ENCODE measurements at places on chromosomes 7 and 10. TPM values are rescaled to one million over a fixed set of nuclear protein-coding genes. Genes with fewer than 3 reads are reported as not detected.

DNA sequence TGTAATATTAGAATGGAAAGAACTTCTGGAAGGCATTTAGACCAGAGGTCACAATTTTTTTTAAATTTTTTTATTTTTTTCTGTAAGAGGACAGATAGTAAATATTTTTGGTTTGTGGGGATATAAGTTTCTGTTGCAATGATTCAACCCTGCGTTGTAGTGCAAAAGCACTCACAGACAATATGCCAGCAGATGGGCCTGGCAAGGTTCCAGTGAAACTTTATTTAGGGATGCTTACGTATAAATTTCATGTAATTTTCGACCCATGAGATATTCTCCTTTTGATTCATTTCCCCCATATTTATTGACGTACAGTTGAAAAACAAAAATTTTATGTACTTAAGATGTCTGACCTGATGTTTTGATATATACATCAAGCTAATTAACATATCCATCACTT lies 72.8 kb upstream of the NMT2 start:
- no peak for DNase-seq

GRCh38 chr10:84534168-84534567 lies 205.8 kb downstream of the CCSER2 start:
- no peak for DNase-seq

GRCh38 chr7:30682212-30683083 lies at the start of gene CRHR2:
Gene CRHR2 (minus strand): TSS chr7:30682456. CDS start chr7:30682280, 176 bp downstream.
- DNase-seq = no peak

DNA sequence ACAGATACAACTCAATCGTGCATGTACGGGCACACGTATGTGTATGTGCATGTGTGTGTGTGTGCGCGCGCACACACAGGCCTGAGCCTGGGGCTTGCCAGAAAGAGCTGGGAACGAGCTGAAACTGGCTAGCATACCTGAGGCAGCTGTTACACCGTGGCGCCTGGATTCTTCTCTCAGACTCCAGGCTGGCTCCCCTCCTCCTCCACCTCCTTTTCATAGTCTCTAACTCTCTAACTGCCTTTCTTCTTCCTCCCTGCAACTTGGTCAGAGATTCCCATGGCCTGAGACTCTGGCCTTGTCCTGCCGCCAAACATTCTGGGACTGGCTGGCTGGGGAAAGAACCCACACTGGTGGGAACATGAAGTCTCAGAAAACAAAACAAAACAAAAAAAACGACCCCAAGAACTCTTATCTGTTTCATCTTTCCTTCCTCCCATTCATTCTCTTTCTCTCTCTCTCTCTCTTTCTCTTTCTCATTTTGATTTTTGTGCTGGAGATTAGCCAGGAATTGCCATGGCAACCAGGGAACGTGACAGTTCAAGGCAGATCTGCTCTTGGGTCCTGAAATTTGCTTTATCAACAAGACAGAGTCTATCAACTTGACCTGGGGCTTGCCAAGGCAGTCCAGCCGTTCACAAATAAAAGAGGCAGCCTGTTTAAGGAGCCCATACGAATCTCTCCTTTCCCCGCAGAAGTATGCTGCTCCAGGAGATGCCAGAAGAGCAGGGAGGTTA lies 76.8 kb upstream of the SEM1 start:
- DNase-seq = no peak

DNA sequence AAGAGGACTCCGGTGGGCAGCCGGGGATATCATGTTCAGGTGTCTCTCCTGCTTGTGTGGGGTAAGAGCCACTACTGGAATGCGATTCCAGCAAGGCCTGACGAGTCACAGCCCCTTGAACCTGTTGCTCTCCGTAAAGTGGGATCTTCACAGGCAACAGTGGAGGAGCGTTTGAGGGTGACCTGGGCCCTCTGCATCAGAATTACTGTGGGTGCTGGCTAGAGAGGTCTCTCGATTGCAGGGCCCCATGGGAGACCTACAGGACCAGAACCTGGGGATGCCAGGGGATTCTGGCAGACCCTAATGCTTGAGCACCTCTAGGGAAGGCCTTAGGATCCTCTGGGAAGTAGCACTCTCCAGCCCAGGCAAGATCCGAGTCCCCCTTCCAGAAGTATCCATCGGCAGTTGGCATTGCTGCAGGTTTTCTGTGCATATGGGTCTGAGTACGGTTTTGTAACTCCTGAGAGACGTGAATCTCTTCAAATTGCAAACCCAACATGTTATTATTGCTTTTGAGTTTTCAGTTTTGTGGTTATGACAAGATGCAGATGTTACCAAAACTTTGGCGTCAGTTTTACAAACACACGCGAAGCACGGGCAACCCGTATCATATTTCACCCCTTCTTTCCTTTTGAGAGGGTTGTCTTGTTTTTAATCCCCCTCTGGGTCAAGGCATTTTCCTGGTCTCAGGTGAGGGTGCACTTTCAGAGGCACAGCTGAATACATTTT lies 4.6 kb downstream of the MGMT start:
- no peak for DNase-seq

- DNase-seq = no peak
These were observed 19.8 kb downstream of the CDK1 start for GRCh38 chr10:60798031-60798430.

DNA sequence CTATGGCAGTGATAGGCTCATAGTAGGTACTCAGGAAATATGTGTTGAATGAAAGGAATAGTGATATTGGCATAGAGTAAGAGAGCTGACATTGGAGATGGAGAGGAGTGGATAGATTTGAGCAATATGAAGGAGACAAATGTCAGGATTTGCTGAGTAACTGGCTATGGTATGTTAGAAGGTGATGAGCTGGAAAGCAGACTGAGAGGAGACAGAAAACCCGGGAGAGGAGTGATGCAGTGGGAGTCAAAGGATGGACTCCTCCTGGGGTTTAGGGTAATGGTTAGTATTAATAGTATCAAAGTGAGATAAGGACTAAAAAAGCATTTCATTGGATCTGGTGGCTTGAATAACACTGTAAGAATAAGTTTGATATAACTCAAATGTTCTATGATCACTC lies 64.8 kb downstream of the CD36 start:
- no peak for DNase-seq

GRCh38 chr7:158424011-158424410 lies 163.6 kb downstream of the PTPRN2 start:
- DNase-seq = no peak

The ATOH7 gene
- total RNA-seq = not detected

DNA sequence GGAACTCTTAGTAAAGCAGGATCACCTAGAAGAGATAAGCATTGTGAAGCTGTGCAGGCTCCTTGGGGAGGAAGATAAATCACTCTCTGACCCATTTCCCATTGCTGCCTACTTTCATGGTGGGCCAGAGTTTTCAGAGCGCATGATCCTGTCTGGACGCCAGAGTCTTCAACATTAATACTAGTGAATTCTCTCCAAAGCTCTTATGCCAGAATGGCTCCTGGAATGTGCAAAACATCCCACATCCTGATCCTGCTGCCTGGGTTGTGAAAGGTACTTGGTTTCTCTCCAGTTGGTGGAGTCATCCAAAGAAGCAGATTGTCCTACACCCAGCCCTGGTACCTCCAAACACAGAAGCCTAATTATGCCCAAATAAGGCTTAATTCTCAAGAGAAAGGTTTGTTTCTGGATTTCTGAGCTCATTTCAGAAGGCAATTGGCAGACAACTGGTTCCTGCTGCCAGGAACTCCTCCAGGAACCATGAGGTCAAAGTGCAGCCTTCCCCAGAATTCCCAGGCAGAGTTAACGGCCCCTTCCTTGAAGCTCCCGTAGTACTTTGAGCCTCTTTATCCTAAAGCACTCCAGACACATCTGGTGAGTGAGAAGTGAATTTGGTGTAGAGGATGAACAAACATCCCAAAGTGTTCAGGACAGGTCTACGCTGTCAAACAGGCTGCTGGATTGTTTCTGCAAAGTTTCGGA lies 495.2 kb downstream of the PLXNA4 start:
- no peak for DNase-seq

- DNase-seq = no peak
These were observed 59.9 kb downstream of the TNRC18 start for GRCh38 chr7:5363729-5364128.

DNA sequence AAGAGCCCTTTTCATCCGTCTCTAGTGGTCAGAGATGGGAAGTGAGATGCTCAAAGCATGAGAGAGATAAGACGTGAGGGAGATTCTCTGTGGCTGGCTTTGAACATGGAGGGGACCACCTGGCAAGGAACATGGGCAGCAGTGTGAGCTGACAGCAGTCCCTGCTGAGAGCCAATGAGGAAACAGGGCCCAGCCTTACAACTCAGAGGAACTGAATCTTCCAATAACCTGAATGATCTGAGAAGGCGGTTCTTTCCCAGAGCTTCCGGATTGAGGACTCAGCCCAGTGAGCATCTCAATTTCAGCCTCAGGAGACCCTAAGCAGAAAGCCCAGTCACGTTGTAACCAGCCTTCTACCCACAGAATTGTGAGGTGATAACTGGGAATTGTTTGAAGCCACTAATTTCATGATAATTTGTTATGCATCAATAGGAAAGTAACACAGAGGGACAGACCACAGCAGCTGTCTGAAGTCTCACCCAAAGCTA lies 33.9 kb upstream of the IKZF1 start:
- DNase-seq = no peak

- no peak for DNase-seq
These were observed 86.5 kb upstream of the NMT2 start for GRCh38 chr10:15254808-15255648.
